Activated CD8-positive, alpha-beta memory T cell treated with anti-CD3 and anti-CD28 coated beads, Interleukin-2, amount 10 ng/mL, durations not matched to agents 7 days and 5 days (primary cell): ENCODE measurements at places on chromosomes 7 and 10.

DNA sequence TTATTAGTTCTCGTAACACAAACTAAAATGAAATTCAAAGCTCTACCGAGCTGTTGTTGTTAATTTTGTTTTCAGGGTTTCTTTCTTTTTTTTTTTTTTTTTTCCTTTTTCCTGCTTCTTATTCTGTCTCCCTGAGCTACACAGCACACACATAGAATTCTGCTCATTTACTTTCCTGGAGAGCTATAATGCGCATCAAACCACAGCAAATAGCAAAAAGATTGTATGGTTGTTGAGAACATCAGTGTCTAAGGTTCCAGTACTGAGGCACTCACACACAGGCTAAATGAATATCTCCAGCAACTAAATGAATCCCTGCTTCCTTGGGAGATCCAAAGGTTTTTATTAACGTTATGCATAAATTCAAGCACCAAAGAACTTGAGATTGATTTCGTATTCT, 418.3 kb downstream of the PLXDC2 start:
- H3K36me3 ChIP-seq, result no peaks in the 10 kb centered on the region
- no peak overlapping the region for H3K27ac ChIP-seq
- no peaks in the 10 kb centered on the region for H3K4me1 ChIP-seq

GRCh38 chr10:15571575-15571974, 148.1 kb downstream of the ITGA8 start:
- H3K4me1 ChIP-seq, result no peaks in the 10 kb centered on the region
- H3K36me3 ChIP-seq, result no peaks in the 10 kb centered on the region
- no peak for DNase-seq
- peaks cover 3% of the 10 kb centered on the region for H3K27me3 ChIP-seq
- H3K4me3 ChIP-seq, result no peak overlapping the region

GRCh38 chr7:2734084-2734686, 46.2 kb downstream of the AMZ1 start:
- no peak overlapping the region for H3K27ac ChIP-seq
- H3K36me3 ChIP-seq, result no peaks in the 10 kb centered on the region
- H3K4me3 ChIP-seq, result no peak overlapping the region
- no peaks in the 10 kb centered on the region for H3K27me3 ChIP-seq
- DNase-seq, result no peak

DNA sequence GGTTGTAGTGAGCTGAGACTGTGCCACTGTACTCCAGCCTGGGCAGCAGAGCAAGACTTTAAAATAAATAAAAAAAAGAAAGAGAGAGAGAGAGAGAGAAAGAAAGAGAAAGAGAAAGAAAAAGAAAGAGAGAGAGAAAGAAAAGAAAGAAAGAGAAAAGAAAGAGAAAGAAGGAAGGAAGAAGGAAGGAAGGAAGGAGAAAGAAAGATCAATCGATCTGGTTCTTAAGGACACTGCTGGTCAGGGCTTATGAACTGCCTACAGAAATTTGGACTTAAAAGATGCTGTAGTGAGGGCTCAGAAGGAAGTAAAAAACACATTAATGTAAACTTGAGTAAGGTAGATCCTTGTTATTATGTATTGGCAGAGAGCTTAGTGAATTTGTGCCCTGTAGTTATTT, 62.4 kb downstream of the COPG2 start:
- peaks cover 53% of the 10 kb centered on the region for H3K36me3 ChIP-seq
- no peak overlapping the region for H3K27ac ChIP-seq
- no peak for DNase-seq

- H3K27me3 ChIP-seq, result no peaks in the 10 kb centered on the region
- no peak overlapping the region for H3K4me3 ChIP-seq
- H3K4me1 ChIP-seq, result no peaks in the 10 kb centered on the region
- H3K36me3 ChIP-seq, result no peaks in the 10 kb centered on the region
- H3K27ac ChIP-seq, result no peak overlapping the region
- no peak for DNase-seq
Measured at GRCh38 chr10:128763588-128763987, 637.4 kb upstream of the MKI67 start.

DNA sequence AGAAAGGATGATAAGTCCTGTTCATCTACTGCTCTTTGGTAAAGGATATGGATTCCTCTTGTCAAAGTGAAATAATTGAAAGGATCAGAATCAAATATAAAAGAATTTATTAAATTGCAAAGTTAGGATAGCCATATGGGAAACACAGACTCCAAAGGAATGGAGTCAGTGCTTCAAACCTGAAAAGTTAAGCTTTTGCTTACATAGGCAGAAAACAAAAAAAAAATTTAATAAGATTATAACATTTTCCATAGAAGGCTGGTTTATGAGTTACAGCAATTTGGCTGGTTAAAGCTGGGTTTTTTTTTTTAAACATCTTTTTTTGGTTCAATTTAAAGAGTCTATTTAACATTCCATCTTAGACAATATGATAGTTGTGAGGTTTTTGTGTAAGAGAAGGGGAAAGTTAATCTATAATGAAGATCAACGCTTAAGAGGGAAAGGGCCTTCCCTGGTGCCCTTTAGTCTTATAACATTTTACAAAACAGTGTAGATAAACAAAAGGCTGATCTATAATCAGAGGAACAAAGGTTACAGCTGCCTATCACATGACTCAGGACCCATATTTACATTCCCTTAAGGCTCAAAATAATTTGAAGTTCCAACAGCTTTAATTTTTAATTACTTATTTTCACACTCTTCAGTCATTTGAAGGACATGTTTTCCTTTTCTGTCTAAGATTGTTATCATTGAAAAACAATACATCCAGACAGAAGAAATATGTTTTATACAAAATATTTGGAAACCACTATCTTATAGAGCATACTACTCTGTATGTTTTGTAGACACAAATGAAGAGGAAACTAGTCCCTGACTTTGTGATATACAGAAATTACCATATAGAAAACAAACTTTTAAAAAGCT, 234.3 kb upstream of the MBL2 start:
- no peak overlapping the region for H3K27ac ChIP-seq
- no peaks in the 10 kb centered on the region for H3K4me1 ChIP-seq
- no peak for DNase-seq
- H3K27me3 ChIP-seq, result no peaks in the 10 kb centered on the region
- no peak overlapping the region for H3K4me3 ChIP-seq
